Activated CD4-positive, alpha-beta T cell treated with anti-CD3 and anti-CD28 coated beads for 24 hours (primary cell): ENCODE measurements at places on chromosomes 4 and X.

GRCh38 chr4:81486502-81486901, 14.8 kb upstream of the RASGEF1B start:
- DNase-seq, result no peak

GRCh38 chrX:116282751-116283150, 112.2 kb downstream of the AGTR2 start:
- DNase-seq, result no peak

GRCh38 chr4:79982601-79983322, 90.3 kb downstream of the ANTXR2 start:
- no peak for DNase-seq

- no peak for DNase-seq
These were observed 36.9 kb upstream of the MED14 start for GRCh38 chrX:40772290-40772689.

GRCh38 chr4:115965588-115965987, 852.2 kb upstream of the NDST4 start:
- DNase-seq, result no peak

DNA sequence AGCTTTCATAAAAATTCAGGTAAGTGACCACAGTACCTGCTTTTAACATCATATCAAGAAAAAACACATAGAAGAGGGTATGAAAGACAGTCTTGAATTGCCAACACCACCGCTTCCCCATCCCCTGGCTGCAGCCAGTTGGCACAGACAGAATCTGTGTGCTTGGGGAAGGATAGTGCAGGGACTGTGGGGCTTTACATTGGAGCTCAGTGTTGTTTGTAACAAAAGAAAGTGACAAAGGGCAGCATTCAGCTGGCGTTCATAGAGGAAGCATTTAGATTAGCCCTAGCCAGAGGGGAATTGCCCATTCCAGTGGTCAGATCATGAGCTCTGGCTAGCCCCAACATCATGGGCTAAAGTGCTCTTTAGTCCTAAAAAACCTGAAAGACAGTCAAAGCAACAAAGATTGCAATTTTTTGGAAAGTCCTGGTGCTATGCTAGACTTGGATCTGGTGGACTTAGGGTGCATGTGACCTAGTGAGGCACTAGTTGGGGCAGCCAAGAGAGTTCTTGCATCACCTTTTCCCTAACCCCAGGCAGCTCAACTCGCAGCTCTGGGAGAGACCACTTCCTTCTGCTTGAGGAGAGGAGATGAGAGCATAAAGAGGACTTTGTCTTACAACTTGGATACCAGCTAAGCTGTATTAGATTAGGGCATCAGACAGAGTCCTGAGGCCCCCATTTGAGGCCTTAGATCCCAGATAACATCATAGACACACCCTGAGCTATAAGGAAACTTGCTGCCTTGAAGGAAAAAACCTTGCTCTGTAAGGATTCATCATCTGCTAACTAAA, 1602.4 kb upstream of the ADGRL3 start:
- no peak for DNase-seq

GRCh38 chrX:151359341-151359740, 37.7 kb upstream of the VMA21 start:
- DNase-seq, result no peak
